ENCODE measurements at places on chromosomes 16 and 17. TPM values are rescaled to one million over a fixed set of nuclear protein-coding genes. Genes with fewer than 3 reads are reported as not detected.
A peak's percentile ranks its signal among the peaks of the same experiment; 100 is the strongest.

GRCh38 chr17:31587462-31587861 is 196.0 kb downstream of the RAB11FIP4 start:
- peak; percentile 56 for DNase-seq
- H3K4me1 ChIP-seq: peaks cover 21% of the 10 kb centered on the region
- no peaks in the 10 kb centered on the region for H3K27me3 ChIP-seq
- no peak overlapping the region for H3K4me3 ChIP-seq
- no peak overlapping the region for H3K27ac ChIP-seq

The ITGA2B gene
- 0.36 TPM for total RNA-seq

DNA sequence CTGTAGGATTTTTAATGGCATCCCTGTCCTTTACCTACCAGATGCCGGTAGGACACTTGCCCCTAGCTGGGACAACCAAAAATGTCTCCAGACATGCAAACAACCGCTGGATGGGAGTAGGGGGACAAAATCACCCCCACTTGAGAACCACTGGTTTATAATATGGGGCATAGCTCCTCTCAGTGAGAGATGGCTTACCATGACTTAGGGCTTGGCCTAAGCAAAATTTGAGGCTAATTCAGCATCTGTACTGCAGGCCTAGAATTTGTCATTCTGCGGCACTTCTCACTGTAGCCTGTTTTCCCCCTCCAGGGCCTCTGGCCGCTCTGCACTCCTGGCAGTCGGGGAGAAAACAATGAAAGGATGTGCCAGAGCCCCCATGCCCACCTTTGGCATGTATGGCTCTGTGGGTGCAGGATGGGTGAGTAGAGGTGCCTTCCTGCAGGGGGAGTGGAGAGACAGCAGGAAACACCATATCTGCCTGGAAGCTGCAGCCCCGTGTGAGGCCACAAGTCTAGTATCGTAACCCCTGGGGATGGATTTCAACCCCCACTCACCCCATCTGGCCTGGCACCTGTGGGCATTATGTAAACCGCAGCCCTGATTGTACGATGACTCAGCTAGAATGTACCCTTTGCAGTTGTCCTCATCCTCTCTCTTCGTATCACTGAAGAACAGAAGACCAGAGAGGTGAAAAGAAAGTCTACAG is 268.1 kb downstream of the SOX9 start:
- H3K4me1 ChIP-seq: no peaks in the 10 kb centered on the region
- no peaks in the 10 kb centered on the region for H3K27me3 ChIP-seq
- no peak for DNase-seq
- H3K27ac ChIP-seq: no peak overlapping the region
- H3K36me3 ChIP-seq: no peaks in the 10 kb centered on the region

- DNase-seq: peak; percentile 59
- peaks cover under 1% of the 10 kb centered on the region for H3K36me3 ChIP-seq
- H3K27me3 ChIP-seq: no peaks in the 10 kb centered on the region
Measured at GRCh38 chr16:57260294-57260929, 15.4 kb downstream of the ARL2BP start.

The EFCAB5 gene
- total RNA-seq: 0.55 TPM

DNA sequence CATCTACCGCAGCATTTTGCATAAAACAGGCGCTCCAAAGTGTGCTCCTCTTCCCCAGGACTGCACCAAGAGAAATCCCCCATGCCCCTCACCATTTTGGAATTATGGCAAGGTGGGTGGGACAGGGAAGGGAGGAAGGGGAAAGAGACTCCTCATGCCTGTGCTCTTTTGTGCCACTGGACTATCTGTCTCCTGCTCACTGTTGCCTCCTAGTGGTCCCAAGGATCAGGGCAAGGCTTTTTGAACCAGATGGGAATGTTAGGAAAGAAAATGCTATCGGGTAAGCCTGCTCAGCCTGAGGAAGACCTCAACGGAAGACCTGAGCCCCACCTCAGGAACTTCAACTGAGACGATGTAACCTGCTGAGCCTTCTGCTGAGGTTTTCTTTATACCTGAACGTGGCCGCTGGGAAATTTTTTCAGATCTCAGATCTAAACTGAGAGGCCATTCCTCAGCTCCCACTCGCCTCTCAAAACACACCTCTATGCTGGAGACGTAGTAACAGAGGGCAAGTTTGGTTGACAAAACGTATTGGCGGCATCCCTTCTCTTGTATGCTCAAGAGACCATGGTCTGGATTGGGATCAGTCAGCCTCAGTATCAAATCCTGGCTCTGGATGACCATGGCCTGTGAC is 58.3 kb downstream of the SPACA3 start:
- no peak overlapping the region for H3K27ac ChIP-seq
- no peaks in the 10 kb centered on the region for H3K27me3 ChIP-seq

DNA sequence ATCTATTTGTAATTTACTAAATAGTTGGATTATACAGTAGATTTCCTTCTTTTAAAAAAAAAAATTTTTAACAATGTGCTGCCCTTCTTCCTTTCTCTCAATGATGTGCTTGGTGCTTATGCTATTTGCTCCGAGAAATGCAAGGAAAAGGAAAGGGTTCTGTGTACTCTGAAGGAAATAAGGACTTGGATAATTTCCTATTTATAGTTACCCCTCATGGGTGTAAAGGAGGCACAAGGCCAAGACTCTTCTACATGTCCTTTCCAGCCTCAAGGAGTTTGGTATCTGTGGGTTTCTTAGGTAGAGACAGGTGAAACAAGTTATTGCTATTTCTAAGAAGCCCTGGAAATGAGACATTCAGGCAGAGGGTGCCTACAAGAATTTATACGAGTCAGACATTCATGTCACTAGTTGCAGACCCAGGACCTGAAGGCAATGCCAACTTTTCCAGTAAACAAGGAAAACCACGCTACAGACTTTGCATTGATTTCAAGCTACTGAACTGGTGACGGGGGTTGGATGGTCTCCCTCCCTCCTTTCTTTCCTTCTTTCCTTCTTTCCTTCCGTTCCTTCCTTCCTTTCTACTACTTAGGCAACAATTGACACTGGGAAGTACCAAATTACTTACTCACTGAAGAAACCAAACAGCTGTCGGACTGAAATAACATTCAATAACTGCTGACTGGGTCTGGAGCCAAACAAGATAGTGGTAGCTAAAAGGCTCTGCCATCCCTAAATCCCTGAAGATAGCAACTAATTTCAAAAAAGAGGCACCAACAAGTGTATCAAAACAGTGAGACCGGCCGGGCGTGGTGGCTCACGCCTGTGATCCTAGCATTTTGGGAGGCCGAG is 33.8 kb upstream of the GHDC start:
- H3K27me3 ChIP-seq: no peaks in the 10 kb centered on the region
- peak overlapping the region; percentile 53 for H3K27ac ChIP-seq
- DNase-seq: peak; percentile 2
- no peak overlapping the region for H3K4me3 ChIP-seq
- H3K36me3 ChIP-seq: peaks cover 28% of the 10 kb centered on the region

The KLHL11 gene
- 21.6 TPM for total RNA-seq

- H3K4me1 ChIP-seq: peaks cover 47% of the 10 kb centered on the region
- DNase-seq: no peak
- no peaks in the 10 kb centered on the region for H3K36me3 ChIP-seq
- H3K27ac ChIP-seq: no peak overlapping the region
Measured at GRCh38 chr17:49969795-49970389, 902 bp downstream of the DLX4 start.

The FN3K gene
- 2.8 TPM for total RNA-seq

- peak; percentile 56 for DNase-seq
- no peaks in the 10 kb centered on the region for H3K36me3 ChIP-seq
- H3K27ac ChIP-seq: no peak overlapping the region
Measured at GRCh38 chr16:57677622-57678369, 9.7 kb downstream of the ADGRG3 start.

DNA sequence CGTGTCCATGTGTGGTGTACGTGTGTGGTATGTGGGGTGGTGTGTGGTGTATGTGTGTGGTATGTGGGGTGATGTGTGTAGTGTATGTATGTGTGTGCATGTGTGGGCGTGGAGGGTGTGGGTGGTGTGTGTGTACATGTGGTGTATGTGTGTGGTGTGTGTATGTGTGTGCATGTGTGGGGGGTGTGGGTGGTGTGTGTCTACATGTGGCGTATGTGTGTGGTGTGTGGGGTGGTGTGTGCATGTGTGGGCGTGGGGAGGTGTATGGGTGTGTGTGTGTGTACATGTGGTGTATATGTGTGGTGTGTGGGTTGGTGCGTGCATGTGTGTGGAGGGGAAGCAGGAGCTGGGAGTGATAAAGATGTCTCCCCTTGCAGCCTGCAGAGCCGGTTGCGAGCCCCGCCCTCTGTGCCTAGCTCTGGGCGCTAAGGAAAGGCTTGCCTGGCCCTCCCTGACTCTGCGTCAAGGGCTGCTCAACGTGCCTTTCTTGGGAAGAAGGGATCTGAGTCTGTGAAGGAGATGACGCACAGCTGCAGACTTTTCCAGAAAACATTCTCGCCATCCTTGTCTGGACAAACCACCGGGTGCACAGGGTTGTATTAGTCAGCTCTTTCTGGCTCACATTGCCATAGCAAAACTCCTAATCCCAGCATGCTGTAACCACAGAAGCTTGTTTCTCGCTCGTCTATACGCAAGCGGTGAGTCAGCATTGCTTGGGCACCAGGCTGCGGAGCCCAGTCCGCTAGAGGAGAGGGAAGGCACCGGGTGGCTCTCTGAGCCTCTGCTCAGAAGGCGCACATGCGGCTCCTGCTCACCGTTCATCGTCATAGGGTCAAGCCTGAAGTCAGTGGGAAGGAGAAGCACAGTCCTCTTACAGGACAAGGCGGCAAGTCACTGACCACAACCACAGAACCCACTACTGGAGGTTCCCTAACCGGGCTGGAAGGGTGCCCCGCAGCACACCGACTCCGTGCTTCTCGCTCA is 2.0 kb upstream of the CD300H start:
- no peaks in the 10 kb centered on the region for H3K27me3 ChIP-seq
- no peak for DNase-seq
- H3K27ac ChIP-seq: no peak overlapping the region
- H3K36me3 ChIP-seq: no peaks in the 10 kb centered on the region
- no peaks in the 10 kb centered on the region for H3K4me1 ChIP-seq
- H3K4me3 ChIP-seq: no peak overlapping the region

GRCh38 chr17:82224666-82225065 is 4.2 kb upstream of the SLC16A3 start:
- H3K36me3 ChIP-seq: no peaks in the 10 kb centered on the region
- H3K4me3 ChIP-seq: no peak overlapping the region
- no peak for DNase-seq
- no peaks in the 10 kb centered on the region for H3K4me1 ChIP-seq
- H3K27me3 ChIP-seq: peaks cover 19% of the 10 kb centered on the region

The CES5A gene
- total RNA-seq: not detected

DNA sequence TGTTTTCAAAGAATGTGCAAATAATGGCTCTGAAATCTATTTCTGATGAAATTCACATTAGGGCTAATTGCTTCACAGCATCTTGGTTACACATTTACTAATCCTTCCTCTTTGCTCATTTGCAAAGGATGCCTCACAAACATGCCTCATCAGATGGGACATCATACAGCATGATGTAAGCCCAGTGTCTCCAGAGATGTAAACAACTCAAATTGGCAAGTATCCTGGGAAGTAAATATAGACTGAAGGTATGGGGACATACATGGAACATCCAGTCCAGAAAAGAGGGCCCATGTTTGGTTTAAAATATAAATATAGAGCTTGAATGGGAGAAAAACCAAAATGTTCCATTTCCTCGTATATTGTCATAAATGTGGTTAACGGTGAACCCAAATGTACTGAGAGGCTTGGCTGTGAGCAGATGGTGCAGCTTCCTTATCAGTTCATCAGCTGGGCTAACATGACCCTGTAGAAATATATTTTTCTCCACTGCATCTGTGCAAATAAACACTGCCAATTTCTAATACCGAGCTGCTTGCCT is 142.9 kb upstream of the NUDT7 start:
- H3K4me1 ChIP-seq: no peaks in the 10 kb centered on the region
- H3K4me3 ChIP-seq: no peak overlapping the region
- no peak overlapping the region for H3K27ac ChIP-seq
- DNase-seq: no peak

DNA sequence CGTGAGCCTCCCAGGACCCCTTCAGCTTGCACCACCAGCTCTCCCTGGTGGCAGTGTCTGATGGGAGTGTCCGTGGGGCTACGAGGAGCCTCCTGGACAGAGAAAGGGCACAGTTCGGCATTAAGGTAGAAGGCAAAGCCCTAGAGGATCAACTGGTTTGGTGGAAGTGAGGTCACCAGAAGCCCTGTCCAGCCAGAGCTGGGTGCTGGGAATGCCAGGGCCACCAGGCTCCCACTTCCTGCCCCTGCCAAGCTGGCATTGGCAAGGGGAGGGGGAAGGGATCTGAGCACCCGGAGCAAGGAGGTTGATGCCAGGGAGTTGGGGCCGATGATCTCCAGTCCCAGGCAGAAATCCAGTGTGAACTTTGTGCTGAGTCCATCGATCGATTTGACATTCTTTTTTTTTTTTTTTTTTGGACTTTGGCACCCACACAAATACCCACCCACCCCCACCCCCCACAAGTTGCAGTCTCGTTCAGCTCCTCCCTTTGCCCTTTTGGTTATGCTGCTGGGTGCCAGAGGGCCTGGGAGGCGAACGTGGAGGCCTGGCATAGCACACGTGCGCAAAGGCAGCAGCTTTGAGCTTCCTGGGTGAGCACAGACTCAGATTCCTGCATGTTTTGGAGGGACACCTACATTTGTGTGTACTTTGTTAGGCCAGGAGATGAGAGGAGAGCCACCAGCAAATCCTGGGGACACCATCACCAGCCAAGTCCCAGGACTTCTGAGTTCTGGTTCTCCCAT is 2.1 kb downstream of the NHERF1 start:
- no peaks in the 10 kb centered on the region for H3K27me3 ChIP-seq
- H3K27ac ChIP-seq: peak overlapping the region; percentile 77
- H3K4me1 ChIP-seq: peaks cover 23% of the 10 kb centered on the region
- no peaks in the 10 kb centered on the region for H3K36me3 ChIP-seq

DNA sequence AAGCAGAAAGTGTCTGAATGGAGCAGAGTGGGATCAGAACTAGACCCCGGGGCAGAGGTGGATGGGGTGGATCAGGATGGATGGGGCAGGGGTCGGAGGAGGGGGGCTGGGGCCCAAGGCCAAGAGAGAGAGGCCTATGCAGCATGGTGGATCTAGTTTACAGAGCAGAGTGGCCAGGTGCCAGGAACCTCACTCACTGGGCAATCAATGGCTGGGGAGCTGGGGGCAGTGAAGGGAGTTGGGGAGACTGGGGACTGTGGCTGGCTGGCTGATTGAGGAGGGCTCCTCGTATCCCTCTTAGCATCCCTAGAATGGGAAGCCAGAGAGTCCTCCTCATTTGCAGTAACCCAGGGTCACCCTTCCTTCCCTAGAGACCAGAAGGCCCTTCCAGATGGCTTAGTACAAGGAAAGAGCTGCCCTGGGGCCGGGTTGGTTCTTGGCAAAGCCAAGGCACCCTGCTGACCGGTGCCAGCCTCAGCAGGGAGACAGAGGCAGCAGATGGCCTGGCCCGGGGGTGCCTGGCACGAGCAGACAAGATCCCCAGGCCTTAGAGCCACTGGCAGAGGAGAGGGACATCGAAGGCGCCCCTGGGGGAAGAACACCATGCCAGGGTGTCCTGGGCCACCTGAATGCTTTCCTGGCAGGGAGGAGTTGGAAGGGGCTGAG is 36.8 kb downstream of the SRCIN1 start:
- no peak overlapping the region for H3K4me3 ChIP-seq
- H3K36me3 ChIP-seq: no peaks in the 10 kb centered on the region
- peaks cover 15% of the 10 kb centered on the region for H3K4me1 ChIP-seq
- H3K27ac ChIP-seq: no peak overlapping the region
